ENCODE measurements at places on chromosomes 3 and 15.

DNA sequence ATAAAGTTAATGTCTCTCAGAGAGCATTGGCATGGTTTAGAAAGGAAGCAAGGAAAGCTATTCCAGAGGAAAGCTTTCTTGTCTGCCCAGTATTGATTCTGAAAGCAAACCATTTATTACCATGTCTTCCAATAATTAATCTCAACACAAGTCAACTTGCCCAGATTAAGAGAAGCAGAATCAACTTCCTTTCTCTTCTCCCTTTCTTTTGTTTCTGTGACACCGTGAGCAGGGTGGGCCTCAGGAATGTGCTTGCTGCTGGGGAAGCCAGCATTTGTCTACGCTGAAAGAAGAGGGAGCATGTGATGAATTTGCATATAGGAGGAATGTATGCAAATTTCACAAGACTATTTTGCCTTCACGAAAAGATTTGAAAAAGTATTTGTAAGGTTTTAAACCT lies 368.6 kb upstream of the ROPN1 start:
- no peak for DNase-seq

DNA sequence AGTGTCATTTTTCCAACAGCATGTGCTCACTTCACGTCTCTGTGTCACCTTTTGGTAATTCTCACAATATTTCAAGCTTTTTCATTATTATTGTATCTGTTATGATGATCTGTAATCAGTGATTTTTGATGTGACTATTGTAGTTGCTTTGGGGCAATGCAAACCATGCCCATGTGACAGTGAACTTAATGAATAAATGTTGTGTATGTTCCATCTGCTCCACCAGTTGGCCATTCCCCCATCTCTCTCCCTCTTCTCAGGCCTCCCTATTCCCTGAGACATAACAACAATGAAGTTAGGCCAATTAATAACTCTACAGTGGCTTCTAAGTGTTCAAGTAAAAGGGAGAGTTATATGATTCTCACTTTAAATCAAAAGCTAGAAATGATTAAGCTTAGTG lies 32.5 kb upstream of the TBC1D23 start:
- no peak for DNase-seq

GRCh38 chr15:98187549-98187948 lies 227.0 kb downstream of the ARRDC4 start:
- DNase-seq = no peak

- DNase-seq = no peak
These were observed 62.8 kb downstream of the ABHD2 start for GRCh38 chr15:89150762-89151664.

DNA sequence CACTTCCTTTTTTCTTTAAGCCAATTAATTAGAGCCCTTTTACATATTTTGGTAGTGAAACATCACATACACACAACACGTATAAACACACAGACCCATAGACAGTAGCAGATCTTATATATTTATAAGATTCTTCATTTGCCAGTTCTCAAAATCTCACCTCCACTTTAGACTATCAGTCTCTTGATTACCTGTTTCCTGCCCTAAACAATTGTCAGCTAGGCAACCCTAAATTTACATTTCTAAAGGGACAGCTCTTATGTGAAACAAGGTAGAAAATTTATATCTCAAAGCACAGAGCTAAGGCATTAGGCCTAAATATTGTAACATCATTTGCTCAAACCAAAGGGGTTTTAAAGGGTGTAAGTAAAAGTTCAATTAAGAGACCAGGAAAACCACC lies 28.9 kb downstream of the SETMAR start:
- no peak for DNase-seq

- no peak for DNase-seq
These were observed 91.2 kb upstream of the KCNAB1 start for GRCh38 chr3:156029208-156029607.

DNA sequence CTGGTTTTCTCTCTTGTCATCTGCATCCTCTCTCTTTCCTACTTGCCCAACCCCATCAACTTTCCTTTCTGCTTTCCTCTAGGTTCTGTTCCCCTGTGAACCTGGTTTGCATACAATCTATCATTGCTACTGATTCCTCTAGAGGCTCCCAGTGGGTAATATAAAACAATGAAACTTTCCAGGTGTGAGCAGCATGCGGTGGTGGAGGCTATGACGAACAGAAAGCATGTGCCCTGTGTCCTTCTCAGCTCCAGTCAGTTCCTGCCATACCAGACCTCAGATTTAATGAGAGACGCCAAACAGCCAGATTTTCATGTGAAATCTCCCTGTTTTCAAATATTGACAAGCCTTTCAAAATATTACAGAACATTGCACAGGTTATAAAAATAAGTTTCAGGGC lies 3.5 kb upstream of the ACAP2 start:
- no peak for DNase-seq

GRCh38 chr3:41137686-41138111 lies 61.6 kb upstream of the CTNNB1 start:
- DNase-seq = no peak

DNA sequence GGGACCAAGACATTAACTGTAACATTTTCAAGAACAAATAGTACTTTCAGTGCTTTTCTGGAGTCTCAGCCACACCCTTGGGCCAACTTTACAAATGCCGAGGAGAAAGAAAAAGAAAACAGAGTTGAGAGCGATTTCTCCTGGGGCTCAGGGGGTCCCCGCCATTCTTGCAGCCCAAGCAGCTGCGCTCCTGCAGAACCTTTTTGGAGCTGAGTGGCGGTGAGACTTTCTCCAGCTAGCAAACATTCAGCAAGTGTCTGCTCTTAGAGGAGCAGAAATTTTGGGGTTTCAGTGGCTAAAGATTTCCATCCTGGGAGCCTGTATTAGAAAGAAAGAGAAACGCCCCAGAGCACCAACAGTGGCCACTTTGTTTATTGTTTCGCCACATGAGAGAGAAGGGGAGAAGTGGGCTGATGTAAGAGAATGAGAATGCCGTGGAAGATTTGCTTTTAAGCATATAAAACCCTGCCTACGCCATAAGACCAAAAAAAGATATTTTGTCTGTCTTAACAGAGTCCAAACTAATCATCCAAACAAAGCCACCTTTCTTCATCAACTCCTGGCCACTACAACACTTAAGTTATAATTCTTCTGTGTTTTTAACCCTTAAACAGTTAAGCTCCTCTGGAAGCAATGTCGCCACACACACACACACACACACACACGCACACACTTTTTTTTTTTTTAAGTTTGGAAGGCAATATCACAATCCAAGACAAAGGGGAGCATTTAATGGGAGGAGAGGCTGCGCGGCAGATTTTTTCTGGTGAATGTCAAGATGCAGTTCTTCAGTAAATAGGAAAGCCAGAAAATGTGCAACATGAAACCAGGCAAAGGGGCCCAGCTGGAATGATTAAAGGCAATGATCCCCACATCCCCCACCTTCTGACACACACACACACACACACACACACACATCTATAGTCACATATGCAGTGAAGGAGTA lies 19.2 kb downstream of the EID1 start:
- no peak for DNase-seq

- no peak for DNase-seq
These were observed 254.1 kb downstream of the CNTN3 start for GRCh38 chr3:74360406-74360805.

DNA sequence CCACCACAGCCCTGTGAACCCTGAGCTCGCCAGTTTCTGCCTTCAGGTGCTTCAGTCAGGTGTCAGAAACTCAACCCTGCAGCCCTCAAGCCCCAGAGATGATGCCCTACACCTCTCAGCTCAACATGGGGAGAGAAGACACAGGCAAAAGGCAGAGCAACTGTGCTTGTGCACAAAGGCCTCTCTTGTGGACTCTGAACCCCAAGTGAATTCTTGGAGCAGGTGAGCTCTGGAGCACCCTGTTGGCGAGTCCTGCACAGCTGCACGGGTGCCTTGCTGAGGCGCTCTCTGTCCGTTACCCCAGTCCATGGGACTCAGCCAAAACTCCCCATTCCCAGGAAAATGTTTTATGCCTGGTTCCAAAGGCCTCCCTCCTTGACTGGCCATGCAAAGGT lies 197.0 kb downstream of the KLF13 start:
- DNase-seq = no peak

DNA sequence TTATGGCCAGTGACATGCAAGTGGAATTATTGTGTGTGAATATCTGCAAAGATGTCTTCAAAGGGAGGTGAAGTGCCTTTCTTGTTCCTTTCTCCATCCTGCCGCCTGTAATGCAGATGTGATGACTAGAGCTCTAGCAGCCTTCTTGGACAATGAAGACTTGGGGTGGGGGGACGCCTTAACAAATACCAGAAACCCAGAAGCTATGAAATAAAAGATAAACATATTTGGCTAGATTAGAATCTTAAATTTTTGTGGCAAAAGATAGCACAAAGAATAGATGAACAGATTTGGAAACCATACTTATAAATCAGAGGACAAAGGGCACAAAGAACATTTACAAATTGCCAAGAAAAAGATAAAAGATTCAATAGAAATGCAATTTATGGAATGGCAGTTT lies 56.1 kb downstream of the AMOTL2 start:
- no peak for DNase-seq

- DNase-seq = no peak
These were observed 175.4 kb upstream of the GBE1 start for GRCh38 chr3:81936817-81937216.

DNA sequence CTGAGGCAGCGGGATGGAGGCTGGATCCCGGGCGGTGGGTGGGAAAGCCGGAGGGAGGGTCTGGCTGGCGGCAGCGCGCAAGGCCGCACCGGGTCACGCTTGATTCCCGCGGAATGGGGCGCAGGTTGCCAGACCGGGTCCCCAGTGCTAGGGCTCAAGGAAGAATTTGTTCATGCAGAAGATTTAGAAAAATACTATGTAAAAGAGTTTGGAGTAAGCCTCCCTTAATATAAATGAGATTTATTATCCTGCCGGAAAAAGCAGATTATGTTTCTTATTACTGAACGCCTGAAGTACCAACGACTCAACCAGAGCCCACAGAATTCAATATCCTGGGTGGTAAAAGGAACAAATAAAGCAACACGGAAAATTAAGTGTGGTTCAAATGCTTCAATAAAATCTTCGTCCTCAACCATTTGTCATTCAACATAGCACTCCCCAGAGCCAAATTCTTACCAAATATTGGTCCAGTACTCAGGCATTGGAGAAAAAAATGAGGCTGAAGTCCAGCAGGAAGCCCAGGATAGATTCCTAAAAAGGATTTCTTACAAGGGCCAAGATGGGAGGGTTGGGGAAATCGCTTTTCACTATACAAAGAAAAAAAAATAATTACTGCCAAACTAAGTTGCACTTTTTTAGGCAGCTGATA lies 1.2 kb upstream of the ZBTB20 start:
- DNase-seq = no peak

- DNase-seq = no peak
These were observed 72.8 kb upstream of the ITGA11 start for GRCh38 chr15:68504681-68505170.

GRCh38 chr3:127483902-127484591 lies 106.5 kb downstream of the TPRA1 start:
- DNase-seq = no peak

GRCh38 chr15:58369261-58369701 lies 62.5 kb upstream of the LIPC start:
- DNase-seq = no peak

DNA sequence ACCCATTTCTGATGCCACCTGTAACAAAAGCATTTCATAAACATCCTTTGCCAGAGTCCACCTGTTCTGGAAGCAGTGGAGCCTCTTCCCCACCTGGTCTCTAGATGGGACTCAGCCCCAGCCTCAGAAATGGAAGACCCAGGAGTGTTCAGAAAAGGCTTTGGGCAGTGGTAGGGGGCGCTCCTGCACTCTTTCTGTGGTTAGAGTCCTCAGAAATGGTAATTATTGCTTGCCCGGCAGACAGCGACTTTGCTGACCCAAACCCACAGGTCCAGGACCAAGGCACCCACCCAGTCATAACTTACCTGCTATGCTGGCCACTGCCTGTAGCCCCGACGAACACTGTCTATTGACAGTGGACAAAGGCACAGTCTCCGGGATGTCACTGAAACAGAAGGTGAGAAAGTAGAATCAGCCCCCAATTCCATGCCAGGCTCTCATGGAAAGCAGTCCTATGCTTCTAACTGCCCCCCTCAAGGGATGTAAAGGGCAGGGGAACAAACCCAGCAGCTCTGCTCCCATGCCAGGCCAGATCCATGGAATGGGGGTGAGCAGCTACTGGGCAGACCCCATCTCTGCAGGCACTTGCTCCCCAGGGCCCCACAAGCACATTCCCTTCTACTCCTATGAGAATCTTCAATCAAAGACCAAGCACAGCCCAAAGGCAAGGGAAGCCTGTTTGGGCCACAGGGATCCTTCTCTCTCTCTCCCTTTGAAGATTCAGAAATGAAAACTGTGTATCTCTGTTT lies 5.1 kb downstream of the ACAA1 start:
- no peak for DNase-seq

GRCh38 chr3:47266709-47267489 lies 15.7 kb downstream of the KIF9 start:
- DNase-seq = peak; percentile 13

DNA sequence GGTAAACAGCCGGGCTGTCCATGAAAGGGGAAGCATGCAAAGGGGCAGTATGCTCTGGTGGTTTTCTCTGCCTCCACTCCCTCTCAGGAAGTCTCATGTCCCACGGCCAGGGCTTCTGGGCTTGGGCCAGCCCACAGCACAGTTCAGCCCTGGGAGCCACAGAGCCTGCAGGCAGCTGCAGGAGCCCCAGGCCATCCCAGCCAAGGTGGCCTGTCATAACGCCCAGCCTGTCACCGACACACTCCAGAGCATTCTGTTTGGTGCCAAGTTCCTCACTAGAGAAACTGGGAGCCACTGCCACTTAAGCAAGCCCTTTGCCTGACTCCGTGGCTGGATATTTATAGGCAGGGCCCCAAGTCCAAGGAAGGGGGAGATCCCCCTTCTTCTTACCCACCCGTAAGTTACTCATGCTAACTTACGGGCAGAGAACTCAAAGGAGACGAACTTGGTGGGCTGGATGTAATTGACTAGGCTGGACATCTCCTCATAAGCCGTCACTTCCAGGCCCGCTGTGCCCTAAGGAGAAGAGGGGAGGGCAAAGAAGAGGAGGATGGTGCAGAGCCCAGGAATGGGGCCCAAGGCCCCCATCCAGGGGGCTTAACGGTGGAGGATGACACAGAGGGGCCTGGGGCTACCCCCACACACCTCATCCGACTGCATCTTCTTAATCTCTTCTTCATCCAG lies 11.7 kb downstream of the PLCB2 start:
- no peak for DNase-seq

GRCh38 chr15:40407330-40407990 lies 1.9 kb downstream of the IVD start:
- DNase-seq = no peak

- DNase-seq = no peak
These were observed 3.1 kb upstream of the FAM240A start for GRCh38 chr3:46609212-46609721.

DNA sequence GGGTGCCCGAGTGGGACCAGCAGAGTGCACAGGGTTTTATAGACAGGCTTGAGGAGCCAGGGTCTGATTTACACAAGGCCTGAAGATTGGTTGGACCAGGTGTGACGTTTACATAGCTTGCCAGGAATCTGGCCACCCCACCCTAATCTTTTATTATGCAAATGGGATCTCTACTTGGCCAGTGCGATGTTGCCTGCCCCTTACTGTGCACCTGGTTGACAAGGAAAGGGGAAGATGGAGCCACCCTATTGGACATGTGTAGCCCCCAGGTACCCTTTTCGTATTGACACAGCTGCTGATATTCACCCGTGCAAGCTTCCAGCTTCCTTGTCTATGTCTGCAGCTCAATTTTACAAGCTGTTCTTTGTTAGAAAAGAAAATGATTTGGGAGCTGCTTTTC lies 132.0 kb downstream of the ARNT2 start:
- no peak for DNase-seq

Measured in activated T-helper 1 cell treated with Interleukin-2 at 50 U/mL for 16 hours (primary cell).